ENCODE measurements at places on chromosomes 11 and 22. TPM values are rescaled to one million over a fixed set of nuclear protein-coding genes. Genes with fewer than 3 reads are reported as not detected.

GRCh38 chr22:48579043-48579927 is 1248.4 kb downstream of the BRD1 start:
- DNase-seq = no peak
- no peak overlapping the region for H3K27ac ChIP-seq
- H3K4me1 ChIP-seq = no peaks in the 10 kb centered on the region
- H3K36me3 ChIP-seq = no peaks in the 10 kb centered on the region

- H3K36me3 ChIP-seq = no peaks in the 10 kb centered on the region
- H3K27me3 ChIP-seq = no peaks in the 10 kb centered on the region
- H3K27ac ChIP-seq = no peak overlapping the region
- no peak overlapping the region for H3K4me3 ChIP-seq
These were observed 6.0 kb downstream of the NAGA start for GRCh38 chr22:42064629-42065028.

DNA sequence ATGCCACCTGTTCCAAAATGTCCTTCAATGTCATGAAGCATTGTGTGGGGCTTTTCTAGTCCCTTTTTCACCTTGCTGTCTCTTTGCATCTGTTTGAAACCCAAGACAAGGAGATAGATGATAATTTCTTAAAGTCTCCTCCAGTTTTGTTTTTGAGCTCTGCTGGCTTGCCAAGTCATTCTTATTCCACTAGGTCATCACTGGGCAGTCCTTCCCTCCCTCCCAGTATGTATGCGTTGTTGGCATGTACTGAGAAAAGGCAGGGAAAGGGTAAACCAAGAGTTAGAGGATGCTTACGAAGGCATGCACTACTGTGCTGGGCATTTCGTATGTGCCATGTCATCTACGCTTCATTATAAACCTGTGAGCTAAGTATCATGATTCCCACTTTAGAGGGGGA is 78.6 kb downstream of the PARVA start:
- no peaks in the 10 kb centered on the region for H3K36me3 ChIP-seq
- no peaks in the 10 kb centered on the region for H3K27me3 ChIP-seq
- no peak for DNase-seq
- H3K27ac ChIP-seq = no peak overlapping the region

- H3K27ac ChIP-seq = no peak overlapping the region
- no peaks in the 10 kb centered on the region for H3K27me3 ChIP-seq
- H3K4me1 ChIP-seq = no peaks in the 10 kb centered on the region
- H3K36me3 ChIP-seq = no peaks in the 10 kb centered on the region
These were observed 97.2 kb downstream of the FBXO7 start for GRCh38 chr22:32571761-32572160.

DNA sequence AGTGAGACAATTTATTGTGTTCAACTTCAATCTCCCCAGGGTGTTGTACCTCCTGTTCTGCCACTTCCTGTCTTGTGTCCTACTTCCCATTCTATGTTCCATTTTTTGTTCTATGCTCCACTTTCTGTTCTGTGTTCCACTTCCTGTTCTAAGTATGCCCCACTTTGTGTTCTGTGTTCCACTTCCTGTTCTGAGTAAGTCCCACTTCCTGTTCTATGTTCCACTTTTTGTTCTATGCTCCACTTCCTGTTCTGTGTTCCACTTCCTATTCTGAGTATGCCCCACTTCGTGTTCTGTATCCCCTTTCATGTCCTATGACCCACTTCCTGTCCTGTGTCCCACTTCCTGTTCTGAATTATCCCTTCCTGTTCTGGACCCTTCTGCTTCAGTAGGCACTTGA is 732.7 kb downstream of the TBC1D22A start:
- no peaks in the 10 kb centered on the region for H3K36me3 ChIP-seq
- H3K4me3 ChIP-seq = no peak overlapping the region
- H3K27ac ChIP-seq = peak overlapping the region; percentile 51
- no peak for DNase-seq
- H3K27me3 ChIP-seq = no peaks in the 10 kb centered on the region
- H3K4me1 ChIP-seq = peaks cover 17% of the 10 kb centered on the region

DNA sequence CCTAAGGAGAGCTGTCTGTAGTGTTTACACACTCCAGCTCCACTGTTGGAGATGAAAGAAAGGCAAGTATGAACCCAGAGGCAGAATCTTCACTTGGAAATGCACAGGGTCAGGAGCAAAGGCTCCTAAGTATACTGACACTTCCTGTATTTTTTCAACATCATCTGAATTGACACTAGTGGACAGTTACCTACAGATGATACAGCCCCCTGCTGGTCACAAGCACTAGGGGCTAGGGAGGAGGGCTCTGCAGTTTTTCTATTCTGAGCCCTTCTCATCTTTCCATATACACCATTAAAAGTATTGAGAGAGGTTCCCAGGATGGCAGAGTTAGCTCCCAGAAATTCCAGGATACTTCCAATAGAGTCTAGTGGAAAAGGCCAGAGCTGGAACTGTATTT is 290.3 kb upstream of the API5 start:
- no peak overlapping the region for H3K4me3 ChIP-seq
- H3K4me1 ChIP-seq = no peaks in the 10 kb centered on the region
- H3K36me3 ChIP-seq = no peaks in the 10 kb centered on the region
- H3K27ac ChIP-seq = no peak overlapping the region
- no peak for DNase-seq
- no peaks in the 10 kb centered on the region for H3K27me3 ChIP-seq

- H3K4me3 ChIP-seq = no peak overlapping the region
- H3K27me3 ChIP-seq = no peaks in the 10 kb centered on the region
- DNase-seq = no peak
- H3K4me1 ChIP-seq = no peaks in the 10 kb centered on the region
- no peak overlapping the region for H3K27ac ChIP-seq
These were observed 53.4 kb upstream of the SPATA19 start for GRCh38 chr11:133898770-133899115.

DNA sequence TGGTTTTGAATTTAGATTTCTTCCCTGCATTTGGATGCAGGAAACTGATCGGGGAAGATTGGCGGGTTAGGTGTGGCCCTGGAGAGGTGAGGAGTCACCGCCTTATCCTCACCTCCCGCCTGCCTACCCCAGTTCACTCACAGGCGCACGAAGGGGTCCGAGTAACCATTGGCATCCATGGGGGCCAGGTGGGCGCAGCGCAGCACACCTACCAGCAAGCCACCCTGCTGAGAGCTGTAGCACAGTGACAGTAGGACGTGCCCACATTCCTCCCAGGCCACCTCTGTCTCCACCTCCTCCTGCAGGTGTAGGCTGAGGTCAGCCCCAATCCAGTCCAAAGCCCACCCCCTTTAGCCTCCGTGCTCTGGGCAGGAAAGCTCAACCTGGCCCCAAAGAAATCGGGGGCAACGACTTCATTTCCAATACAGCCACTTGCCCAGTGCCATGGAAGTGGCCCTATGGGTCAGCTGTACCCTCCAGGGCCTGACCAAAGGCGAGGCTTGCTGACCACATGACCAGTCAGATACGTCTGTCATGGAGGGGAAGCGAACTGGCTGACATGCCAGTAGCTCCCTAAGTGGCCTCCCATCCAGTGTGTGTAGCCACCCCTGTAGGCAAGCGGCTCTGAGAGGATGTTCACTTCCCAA is 6.7 kb downstream of the NDUFV1 start:
- DNase-seq = no peak
- peak overlapping the region; percentile 96 for H3K27ac ChIP-seq
- H3K36me3 ChIP-seq = no peaks in the 10 kb centered on the region
- H3K4me1 ChIP-seq = peaks cover 25% of the 10 kb centered on the region

DNA sequence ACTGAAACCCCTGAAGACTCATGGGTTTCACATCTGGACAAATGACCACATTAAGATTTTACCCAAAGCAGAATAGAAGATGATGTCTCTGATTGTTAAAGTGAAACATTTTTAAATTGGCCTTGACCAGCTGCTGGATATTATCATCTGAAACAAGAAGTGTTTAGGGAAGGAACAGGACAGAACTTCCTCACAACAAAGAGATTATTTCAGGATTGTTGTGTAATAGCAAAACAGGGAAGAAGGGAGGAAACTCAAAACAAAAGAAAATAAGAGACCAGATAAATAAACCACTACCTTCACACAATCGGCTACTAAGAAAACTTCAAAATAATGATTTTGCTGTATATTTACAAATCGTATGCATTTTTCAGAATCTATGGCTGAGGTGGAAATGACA is 319.2 kb upstream of the API5 start:
- H3K27ac ChIP-seq = no peak overlapping the region
- no peaks in the 10 kb centered on the region for H3K36me3 ChIP-seq
- H3K4me3 ChIP-seq = no peak overlapping the region
- no peaks in the 10 kb centered on the region for H3K4me1 ChIP-seq
- DNase-seq = no peak

GRCh38 chr11:2942872-2943710 is 13.9 kb upstream of the PHLDA2 start:
- no peak overlapping the region for H3K4me3 ChIP-seq
- no peak overlapping the region for H3K27ac ChIP-seq
- DNase-seq = no peak

- DNase-seq = no peak
- H3K4me1 ChIP-seq = no peaks in the 10 kb centered on the region
These were observed 18.6 kb downstream of the FXYD6 start for GRCh38 chr11:117857734-117858414.

GRCh38 chr11:61021661-61022212 is 50.3 kb downstream of the CD6 start:
- peak; percentile 72 for DNase-seq
- H3K4me1 ChIP-seq = peaks cover 56% of the 10 kb centered on the region
- no peaks in the 10 kb centered on the region for H3K27me3 ChIP-seq
- H3K36me3 ChIP-seq = peaks cover 9% of the 10 kb centered on the region
- H3K4me3 ChIP-seq = peak overlapping the region; percentile 53

DNA sequence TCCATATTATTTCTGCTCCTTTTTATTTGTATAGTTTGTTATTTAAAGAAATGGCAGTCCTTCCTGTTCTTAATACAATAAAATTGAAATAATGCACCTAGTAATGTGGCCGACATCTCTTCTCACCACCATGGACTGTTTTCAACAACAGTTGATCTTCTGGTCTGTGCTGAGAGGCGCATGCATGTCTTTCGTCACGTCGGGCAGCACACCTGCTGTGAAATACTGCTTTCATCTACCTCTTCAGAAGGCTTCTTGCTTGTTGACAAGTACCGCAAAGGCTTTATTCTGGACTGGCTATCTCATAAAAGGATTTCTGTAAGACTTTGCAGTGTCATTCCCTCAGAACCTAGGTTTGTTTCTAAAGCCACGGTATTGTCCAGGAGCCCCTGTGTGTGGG is 13.9 kb upstream of the MYO18B start:
- H3K4me1 ChIP-seq = no peaks in the 10 kb centered on the region
- H3K27ac ChIP-seq = no peak overlapping the region
- no peak for DNase-seq
- H3K27me3 ChIP-seq = no peaks in the 10 kb centered on the region
- H3K4me3 ChIP-seq = no peak overlapping the region

- no peak overlapping the region for H3K4me3 ChIP-seq
- no peaks in the 10 kb centered on the region for H3K27me3 ChIP-seq
- no peaks in the 10 kb centered on the region for H3K4me1 ChIP-seq
- no peaks in the 10 kb centered on the region for H3K36me3 ChIP-seq
These were observed 146.3 kb upstream of the ARHGAP20 start for GRCh38 chr11:110858547-110858921.

- no peaks in the 10 kb centered on the region for H3K36me3 ChIP-seq
- H3K4me3 ChIP-seq = no peak overlapping the region
- no peak overlapping the region for H3K27ac ChIP-seq
- no peaks in the 10 kb centered on the region for H3K27me3 ChIP-seq
- no peak for DNase-seq
- peaks cover 5% of the 10 kb centered on the region for H3K4me1 ChIP-seq
These were observed 17.4 kb downstream of the CTSC start for GRCh38 chr11:88320149-88320559.

DNA sequence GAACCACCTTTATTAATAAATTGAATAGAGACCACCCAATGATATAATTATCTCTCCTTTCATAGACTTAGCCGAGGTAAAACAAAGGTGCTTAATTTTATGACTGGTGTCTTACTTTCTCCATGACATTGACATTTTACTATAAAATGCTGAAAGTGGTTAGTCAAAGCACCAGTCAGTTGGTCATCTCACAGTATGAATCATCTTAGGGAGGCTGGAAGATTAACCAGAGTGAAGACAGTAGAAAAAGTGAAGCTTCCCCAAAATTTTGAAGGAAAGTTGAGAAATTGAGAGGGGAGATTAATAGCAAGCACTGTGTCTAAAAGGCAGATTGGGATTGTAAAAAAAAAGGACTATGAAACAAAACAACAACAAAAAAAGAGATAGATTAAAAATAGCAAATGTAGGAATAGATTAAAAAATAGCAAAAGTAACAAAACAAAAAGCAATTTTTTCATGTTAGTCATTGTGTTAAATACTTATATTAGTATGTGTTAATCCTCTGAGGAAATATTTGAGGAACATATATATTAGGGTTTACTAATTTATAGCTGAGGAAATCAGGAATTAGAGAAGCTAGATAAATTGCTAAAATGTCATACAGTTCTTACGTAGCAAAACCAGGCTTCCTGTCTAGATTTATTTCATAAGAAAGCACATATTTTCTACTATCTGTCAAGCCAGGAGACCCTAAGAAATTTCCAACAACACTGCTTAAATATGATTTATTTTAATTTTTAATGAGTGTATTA is 557.3 kb upstream of the ANO5 start:
- no peaks in the 10 kb centered on the region for H3K27me3 ChIP-seq
- DNase-seq = no peak
- no peaks in the 10 kb centered on the region for H3K36me3 ChIP-seq
- no peak overlapping the region for H3K27ac ChIP-seq
- no peaks in the 10 kb centered on the region for H3K4me1 ChIP-seq

GRCh38 chr11:125001079-125001778 is 47.2 kb downstream of the CCDC15 start:
- H3K27me3 ChIP-seq = no peaks in the 10 kb centered on the region
- no peak overlapping the region for H3K4me3 ChIP-seq
- peaks cover 4% of the 10 kb centered on the region for H3K36me3 ChIP-seq
- no peak overlapping the region for H3K27ac ChIP-seq
- no peaks in the 10 kb centered on the region for H3K4me1 ChIP-seq
- no peak for DNase-seq

DNA sequence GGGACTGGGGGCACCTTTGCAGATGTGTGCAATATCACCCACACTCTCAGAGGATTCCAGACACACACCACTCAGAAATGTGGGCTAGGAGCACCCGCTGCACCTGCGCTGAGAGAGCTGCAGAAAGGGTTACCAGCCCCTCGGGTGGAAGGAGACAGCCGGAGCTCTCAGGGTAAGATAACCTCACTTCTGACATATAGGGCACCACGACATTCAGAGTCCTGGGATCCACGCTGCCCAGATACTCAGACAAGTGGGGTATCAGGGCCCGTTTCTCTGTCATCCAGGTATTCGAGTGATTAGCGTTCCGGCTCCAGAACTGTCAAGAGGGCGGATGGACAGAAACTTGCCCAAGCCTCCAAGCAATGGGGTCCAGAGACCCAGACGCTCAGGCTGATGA is 6.2 kb upstream of the SYT8 start:
- no peak for DNase-seq
- H3K27me3 ChIP-seq = no peaks in the 10 kb centered on the region
- H3K4me1 ChIP-seq = no peaks in the 10 kb centered on the region
- H3K4me3 ChIP-seq = no peak overlapping the region
- no peaks in the 10 kb centered on the region for H3K36me3 ChIP-seq
- no peak overlapping the region for H3K27ac ChIP-seq

GRCh38 chr11:83819931-83820549 is 533.9 kb upstream of the CCDC90B start:
- no peaks in the 10 kb centered on the region for H3K36me3 ChIP-seq
- no peaks in the 10 kb centered on the region for H3K4me1 ChIP-seq
- no peak overlapping the region for H3K27ac ChIP-seq
- peak; percentile 13 for DNase-seq

The DNAJB7 gene
- not detected for total RNA-seq

The VPREB3 gene
- 0.74 TPM for total RNA-seq

The ENTHD1 gene
- not detected for total RNA-seq

The TRPM5 gene
- 0.54 TPM for total RNA-seq

The DKK3 gene
- not detected for total RNA-seq

The TLCD5 gene
- total RNA-seq = 0.13 TPM

The MRGPRF gene
- not detected for total RNA-seq

The SNX19 gene
- 53.9 TPM for total RNA-seq

Measured in naive thymus-derived CD4-positive, alpha-beta T cell (primary cell).